ENCODE measurements at places on chromosomes 6 and 20.

- DNase-seq, result no peak
These were observed 375.2 kb upstream of the AGPAT4 start for GRCh38 chr6:161649068-161649467.

GRCh38 chr6:87784690-87785089 is 82.7 kb upstream of the AKIRIN2 start:
- DNase-seq, result no peak

DNA sequence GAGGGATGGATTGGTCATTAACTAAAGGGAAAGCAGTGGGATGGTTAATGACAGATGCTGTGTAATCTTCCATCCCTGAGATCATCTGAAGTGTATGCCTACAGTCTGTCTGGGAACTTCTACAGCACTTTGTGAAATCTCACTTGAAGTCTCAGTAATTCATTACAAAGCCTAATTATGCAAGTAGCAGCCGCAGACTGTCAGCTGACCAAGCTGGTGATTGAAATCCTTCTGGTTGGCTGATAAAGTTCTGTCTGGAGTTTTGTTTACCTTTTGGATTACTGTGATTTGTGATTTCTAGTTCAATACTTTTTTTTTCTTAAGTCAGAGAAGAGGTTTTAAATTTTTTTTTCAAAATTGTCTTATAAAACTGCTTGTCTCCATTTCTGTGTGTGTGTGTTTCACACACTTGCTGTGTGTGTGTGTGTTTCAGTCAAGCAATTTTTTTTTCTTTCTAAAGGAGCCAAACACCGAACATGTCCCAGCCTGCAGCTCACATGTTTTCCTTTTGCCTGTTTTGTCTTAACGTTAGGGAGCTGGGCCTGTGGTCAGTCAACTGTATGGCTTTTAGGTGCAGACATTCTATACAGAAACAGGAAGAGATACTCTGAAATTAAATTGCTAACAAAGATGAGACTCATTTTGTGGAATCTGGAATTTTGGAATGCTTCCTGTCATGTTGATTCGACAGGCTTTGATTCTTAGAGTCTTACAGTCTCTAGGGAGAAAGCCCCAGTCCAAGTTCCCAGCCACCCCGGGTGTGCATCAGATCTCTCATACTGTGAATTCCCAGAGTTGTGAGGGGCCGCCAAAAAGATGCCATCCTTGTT is 28.5 kb upstream of the ADGRF4 start:
- peak; percentile 96 for DNase-seq

DNA sequence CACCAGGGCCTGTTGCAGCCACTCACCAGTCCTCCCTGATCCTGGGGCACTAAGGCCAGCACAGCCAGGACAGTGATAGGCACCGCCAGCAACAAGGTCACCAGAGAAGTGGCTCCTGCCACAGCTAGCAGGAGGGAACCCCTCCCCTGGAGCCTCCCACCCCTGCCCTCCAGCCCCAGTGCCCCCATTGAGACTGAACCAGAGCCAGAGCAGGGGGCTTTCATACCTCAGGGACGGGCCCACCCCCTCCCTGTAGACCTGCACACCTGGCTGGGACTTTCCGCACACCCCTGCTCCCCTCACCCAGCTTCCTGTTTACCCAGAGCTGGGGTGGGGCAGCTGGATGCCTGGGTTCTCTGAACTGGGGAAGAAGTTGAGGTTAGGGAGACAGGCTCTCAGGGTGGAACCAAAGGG is at the start of gene LTB:
TSS of gene LTB (minus strand) at position 195 of the 414 bp plus-strand sequence. CDS start at position 188, 7 bp downstream.
- no peak for DNase-seq

DNA sequence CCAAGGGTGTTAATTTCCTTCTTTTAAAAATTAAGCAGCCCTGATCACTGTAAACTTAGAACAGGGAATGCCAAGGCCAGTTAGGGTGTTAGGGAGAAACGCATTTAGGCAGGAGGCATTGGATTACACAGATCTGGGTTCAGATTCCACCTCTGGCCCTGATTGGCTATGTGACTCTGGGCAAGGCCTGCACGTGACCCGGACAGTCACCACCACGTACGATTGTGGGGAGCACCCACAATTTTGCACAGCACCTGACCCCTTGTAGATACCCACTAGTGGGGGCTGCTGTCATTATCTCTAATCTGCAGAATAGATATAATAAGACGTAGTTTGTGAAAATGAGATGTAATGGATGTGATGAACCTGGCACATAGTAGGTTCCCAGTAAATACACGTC is 59.5 kb upstream of the ZNFX1 start:
- DNase-seq, result no peak

- no peak for DNase-seq
These were observed 17.8 kb downstream of the RAB44 start for GRCh38 chr6:36715469-36715868.

DNA sequence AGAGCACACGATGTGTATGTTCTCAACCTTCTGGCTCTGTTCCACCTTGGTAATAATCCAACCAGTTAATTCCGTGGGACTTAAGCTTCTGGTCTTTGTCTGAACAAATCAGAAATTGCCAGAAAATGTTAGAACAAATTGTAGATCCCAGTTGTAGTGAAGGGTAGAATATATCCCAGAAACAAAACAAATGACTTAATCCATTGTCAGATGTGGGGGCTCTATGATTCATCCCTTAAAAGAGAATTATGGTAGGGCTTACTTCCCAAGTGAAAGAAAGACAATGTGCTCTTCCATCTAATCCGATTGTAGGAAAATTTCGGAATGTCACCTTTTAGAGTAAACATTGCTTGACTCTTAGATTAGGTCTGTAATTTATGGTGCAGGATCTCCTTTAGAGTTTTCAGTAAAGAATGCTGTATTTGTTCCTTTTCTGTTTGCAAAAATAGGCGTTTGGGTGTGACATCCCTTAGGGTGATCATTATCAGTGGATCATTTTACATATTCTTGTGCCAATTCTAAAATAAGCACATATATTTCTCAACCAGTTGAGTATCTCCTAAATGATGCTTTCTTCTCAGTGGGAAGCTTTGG is 234.5 kb upstream of the ZNF217 start:
- DNase-seq, result peak; percentile 95

DNA sequence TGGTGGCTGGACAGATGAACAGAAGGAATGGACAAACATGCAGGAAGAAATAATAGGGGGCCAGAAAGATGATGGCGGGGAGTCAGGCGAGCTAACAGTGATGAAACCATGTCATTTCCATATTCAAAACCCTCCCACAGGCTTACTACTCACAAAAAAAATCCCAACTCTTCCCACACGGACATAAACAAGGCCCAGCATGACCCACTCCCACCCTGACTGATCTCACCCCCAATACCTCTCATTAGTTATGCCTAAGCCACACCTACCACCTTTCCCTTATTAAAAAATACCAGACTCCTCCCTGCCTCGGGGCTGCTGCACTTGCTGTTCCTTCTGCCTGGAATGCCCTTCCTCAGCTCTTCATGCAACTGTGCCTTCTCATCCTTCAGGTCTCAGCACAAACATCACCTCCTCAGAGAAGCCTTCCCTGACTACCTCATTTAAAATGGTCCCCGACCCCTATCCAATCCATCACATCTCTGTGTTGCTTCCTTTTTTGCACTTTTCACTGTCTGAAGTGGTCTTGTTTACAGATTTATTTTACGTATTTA is 145.8 kb downstream of the PREX1 start:
- no peak for DNase-seq

DNA sequence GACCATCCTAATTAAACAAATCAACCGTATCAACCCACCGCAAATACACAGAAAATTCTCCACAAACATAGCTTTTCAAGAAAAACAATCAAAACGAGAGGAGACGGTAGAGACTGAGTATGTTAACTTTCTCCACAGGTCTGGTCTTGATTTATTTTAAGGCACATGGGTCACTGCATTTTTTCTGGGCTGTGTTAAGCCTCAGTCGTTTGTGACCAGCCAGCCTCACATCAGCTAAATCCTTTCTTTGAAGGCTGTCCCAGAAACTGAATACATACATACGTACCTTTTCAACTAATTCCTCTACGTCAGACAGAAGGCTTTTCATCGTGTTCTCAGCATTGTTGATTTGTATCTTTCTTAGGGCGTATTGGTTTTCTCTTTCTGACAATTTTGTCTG is 69.4 kb downstream of the LAMA4 start:
- no peak for DNase-seq

DNA sequence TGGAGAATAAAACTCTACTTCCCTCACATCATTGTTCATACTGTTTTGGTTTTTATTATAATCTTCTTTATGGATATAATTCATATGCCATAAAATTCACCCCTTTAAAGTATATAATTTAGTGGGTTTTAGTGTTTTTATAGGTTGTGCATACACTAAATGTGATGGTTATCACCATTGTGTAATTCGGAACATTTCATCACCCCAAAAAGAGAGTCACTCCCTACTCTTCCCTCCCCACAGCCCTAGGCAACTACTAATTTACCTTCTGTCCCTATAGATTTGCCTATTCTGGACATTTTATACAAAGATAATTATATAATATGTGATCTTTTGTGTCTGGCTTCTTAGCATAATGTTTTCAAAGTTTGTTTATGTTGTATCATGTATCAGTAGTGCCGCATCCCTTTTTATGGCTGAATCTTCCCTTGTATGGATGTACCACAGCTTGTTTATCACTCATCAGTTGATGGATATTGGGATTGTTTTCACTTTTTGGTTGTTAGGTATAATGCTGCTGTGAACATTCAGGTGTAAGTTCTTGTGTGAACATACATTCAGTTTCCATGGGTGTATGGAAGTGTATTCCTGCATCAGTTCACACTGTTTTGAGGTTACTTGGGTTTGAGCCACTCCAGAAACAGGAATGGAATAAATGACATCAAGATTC is 4.2 kb downstream of the TM9SF4 start:
- no peak for DNase-seq

- DNase-seq, result no peak
These were observed 141.8 kb downstream of the COL19A1 start for GRCh38 chr6:70008189-70008588.

DNA sequence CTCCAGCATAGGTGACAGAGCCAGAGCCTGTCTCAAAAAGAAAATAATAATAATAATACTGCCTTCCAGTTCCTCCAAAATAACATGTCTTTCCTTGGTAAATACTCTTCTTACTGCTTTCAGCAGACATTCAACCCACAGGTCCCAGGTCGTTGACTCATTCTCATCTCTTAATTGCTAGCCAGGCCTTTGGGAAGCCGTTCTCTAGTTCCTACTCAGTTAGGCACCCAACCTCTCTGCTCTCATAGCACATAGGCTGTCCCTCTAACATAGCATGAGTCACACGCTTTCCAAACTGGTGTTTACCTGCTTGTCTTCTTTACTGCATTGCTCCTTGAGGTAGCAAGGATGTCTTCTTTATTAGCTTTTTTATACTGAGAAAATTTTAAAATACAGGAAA is 98.8 kb downstream of the LAMA2 start:
- DNase-seq, result peak; percentile 46

- no peak for DNase-seq
These were observed 433.2 kb downstream of the CD83 start for GRCh38 chr6:14550822-14551221.

Measured in epithelial cell of esophagus (primary cell).